Activated T-helper 2 cell treated with anti-CD3 and anti-CD28 coated beads, Interferon-gamma antibody, Interleukin-2, Interleukin-4, amounts not matched to agents 10 μg/mL and 5 μg/mL and 100 μg/mL, durations not matched to agents 14 hours and 24 hours and 36 hours (primary cell): ENCODE measurements at places on chromosomes 7 and 10.

DNA sequence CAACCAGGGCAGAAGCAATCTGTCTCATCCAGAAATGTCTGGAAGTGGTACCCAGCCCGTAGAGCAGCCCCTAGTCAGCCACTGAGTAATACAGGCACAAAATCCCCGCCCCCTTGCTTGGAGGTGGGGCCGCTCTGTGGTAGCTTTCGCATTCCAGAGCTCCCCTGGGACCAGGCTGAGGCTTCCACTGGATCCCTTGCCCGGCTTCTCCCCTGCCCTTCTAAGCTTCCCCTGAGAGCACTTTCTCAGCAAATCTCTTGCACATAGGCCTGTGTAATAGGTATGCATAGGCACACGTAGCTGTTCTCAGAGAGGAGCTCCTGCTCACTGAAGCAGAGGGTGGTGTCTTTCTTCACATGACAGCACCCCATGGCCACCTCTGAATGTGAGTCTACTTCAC, 144.2 kb downstream of the BMS1 start:
- no peak for DNase-seq

DNA sequence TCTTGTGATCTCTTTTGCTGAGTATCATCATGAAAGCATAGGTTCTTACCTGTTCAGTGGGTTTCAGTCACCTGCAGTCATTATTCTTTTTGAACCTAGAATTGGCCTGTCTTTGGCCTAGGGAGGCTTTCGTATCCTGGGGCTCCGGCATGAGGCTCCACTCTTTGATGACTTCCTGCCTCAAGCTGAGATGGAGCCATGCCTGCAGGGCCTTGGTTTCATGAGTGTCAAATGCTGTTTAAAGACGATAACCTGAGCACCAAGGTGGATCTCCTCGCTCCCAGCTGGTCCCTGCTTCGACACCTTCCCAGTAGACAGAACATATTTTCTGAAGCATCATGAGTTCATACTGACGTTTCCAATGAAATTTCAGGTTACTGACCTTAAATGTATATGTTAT, 597.8 kb upstream of the FOXK1 start:
- no peak for DNase-seq

GRCh38 chr10:112895292-112895691, 54.8 kb upstream of the TCF7L2 start:
- no peak for DNase-seq

DNA sequence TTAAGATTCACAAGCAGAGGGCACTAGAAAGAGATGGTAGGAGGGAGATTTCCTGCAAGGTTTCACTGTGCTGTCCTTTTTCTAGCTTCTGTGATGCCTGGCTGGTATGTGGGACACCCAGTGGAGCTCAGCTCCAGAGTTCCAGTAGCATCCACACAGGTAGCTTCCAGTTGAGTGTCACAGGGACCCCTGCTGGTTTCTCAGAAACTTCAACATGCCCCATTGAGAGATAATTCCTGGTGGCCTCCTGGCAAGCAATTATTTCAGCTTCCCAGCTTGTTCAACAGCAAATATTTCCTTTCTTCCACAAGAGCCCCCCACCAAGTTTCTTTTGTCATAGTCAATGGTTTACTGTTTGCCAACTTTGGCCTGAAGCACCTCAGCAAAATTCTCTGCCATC, 858.7 kb downstream of the REEP3 start:
- no peak for DNase-seq
